ENCODE measurements at places on chromosomes 6 and 20. TPM values are rescaled to one million over a fixed set of nuclear protein-coding genes. Genes with fewer than 3 reads are reported as not detected.

- H3K4me1 ChIP-seq = no peaks in the 10 kb centered on the region
- H3K4me3 ChIP-seq = no peak overlapping the region
- no peak overlapping the region for H3K27ac ChIP-seq
- DNase-seq = no peak
- no peaks in the 10 kb centered on the region for H3K36me3 ChIP-seq
These were observed 145.4 kb upstream of the BMP2 start for GRCh38 chr20:6622041-6622440.

SLC26A8 gene
- not detected for total RNA-seq

DNA sequence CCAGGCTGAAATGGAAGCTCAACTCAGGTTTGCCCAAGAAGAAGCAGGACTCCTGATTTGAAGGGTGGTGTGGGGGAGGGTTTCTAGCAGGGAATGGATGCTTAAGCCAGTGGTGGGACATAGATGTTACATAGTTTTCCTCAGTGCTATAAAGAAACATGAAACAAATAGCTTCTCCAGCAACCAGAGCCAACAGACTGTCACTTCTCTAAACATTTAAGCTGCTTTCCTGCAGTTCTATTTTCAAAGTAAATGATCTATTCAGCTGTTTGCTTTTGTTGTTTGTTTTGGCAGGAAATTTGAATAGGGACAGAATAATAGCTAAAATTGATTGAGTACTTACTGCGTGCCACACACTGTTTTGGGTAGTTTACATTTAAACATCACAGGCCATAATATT lies 169.0 kb downstream of the UST start:
- H3K4me1 ChIP-seq = peaks cover 3% of the 10 kb centered on the region
- no peak overlapping the region for H3K4me3 ChIP-seq
- no peak for DNase-seq

DNA sequence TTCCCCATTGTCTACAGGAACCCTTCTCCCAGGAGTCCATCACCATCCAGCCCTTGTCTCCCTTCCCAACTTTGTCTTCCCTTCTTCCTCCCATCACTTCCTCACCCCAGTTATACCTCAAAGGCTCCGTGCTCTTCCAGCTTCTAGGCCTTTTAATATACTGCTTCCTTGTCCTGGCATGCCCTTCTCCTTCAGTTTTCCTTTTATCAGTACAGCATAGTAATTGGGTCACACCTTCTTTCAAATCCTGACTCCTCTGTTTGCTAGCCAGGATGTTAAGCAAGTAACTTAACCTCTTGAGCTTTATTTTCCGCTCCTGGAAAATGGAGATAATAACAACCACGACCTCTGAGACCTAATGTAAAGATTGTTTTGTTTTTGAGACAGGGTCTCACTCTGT lies 54.9 kb upstream of the PNRC1 start:
- no peak overlapping the region for H3K4me3 ChIP-seq
- no peaks in the 10 kb centered on the region for H3K36me3 ChIP-seq
- H3K27ac ChIP-seq = no peak overlapping the region
- no peaks in the 10 kb centered on the region for H3K4me1 ChIP-seq
- DNase-seq = no peak
